ENCODE measurements at places on chromosomes 16 and 17.
A peak's percentile ranks its signal among the peaks of the same experiment; 100 is the strongest.

- DNase-seq: no peak
These were observed 50.1 kb upstream of the JPH3 start for GRCh38 chr16:87552072-87552718.

- DNase-seq: no peak
These were observed 23.5 kb downstream of the TRIM25 start for GRCh38 chr17:56890390-56890789.

GRCh38 chr17:8141741-8142140 is 10.5 kb downstream of the PER1 start:
- DNase-seq: no peak

DNA sequence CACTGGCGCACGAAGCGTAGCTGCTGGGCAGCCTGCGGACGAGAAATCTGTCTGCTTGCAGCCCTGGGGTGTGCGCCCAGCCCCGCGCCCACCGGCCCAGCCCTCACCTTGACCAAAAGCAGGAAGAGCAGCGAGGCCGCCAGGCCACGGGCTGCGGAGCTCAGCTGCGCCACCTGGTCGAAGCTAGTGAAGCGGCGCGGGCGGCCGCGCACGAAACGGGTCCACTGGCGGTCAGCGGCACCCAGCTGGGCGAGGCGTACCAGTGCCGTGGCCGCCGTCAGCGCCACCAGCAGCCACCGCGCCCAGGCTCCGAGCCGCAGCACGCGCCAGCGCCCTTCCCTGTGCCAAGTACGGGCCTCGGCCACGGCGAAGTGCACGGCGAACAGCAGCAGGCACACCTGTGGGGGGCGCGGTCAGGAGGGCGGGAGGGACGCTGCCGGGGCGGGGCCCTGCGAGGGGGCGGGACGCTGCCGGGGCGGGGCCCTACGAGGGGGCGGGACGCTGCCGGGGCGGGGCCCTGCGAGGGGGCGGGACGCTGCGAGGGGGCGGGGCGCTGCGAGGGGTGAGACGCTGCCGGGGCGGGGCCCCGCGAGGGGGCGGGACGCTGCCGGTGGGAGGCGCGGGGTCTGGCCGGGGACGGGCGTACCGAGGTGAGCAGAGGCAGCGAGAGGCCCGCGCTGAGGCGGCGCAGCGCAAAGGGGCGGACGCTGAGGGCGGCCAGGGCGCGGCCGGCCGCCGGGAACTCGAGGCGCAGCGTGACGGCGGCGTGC is 43.2 kb downstream of the TSC2 start:
- no peak for DNase-seq

- DNase-seq: no peak
These were observed 31.9 kb downstream of the PDIA2 start for GRCh38 chr16:314795-315299.

GRCh38 chr17:82835766-82836512 is 3.9 kb downstream of the ZNF750 start:
- DNase-seq: no peak

- peak; percentile 24 for DNase-seq
These were observed 152.4 kb downstream of the ABCC12 start for GRCh38 chr16:48003206-48003907.

- no peak for DNase-seq
These were observed 2.0 kb upstream of the PSMB3 start for GRCh38 chr17:38750312-38751121.

DNA sequence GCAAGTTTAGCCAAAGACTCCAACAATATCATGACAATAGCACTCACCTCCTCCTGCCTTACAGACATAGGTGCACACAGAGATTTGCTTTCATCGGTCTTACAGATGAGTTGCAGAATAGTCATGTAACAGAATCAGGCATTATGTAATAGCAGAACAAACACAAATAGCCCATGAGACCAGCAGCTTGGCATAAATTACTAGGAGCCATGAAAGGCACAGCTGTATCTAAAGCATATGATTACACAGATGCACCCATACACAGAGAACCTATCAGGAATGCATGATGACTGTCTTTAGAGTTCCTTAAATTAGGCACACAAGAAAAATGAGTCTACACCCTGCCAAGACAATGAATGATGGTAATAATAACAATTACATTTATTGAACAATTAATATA is 342.0 kb upstream of the XYLT1 start:
- DNase-seq: no peak

- DNase-seq: no peak
These were observed 1.0 kb downstream of the LYRM1 start for GRCh38 chr16:20901436-20902112.

- no peak for DNase-seq
These were observed 14.2 kb upstream of the MARCHF10 start for GRCh38 chr17:62822080-62822904.

- DNase-seq: no peak
These were observed 2.6 kb upstream of the KRT36 start for GRCh38 chr17:41492351-41492750.

DNA sequence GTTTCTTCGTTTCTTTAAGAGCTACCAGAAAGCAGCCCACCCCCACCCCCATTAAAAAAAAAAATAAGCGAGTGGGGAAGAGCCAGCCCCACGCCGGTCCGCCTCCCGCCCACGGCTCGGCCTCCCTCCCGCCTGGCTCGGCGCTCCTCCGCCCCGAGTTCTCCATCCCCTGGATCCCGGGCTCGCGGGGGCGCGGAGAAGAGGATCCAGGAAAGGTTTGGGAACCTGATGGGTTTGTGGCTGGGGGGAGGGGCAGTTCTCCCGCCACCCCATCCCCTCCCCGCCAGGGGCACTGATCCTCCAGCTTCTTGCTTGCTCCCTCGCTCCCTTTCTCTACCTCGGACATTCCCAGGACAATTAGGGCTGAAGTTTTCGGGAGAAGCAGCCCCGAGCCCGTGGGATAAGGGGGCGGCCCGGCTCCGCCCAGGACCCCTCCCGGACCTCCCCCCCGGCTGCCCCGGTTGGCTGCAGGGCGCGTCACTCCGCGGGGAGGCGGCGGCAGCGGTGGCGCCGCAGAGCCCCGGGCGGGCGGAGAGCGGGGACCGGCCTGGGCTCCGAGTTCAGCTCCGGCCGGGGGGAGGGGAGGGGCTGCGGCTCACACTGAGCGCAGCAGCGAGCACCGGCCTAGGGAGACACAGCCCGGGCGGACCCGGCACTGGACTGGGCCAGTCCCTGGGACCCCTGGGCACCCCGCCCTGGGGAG is 1.0 kb upstream of the SALL1 start:
- no peak for DNase-seq

GRCh38 chr17:59355702-59356325 is 24.4 kb downstream of the YPEL2 start:
- DNase-seq: no peak

DNA sequence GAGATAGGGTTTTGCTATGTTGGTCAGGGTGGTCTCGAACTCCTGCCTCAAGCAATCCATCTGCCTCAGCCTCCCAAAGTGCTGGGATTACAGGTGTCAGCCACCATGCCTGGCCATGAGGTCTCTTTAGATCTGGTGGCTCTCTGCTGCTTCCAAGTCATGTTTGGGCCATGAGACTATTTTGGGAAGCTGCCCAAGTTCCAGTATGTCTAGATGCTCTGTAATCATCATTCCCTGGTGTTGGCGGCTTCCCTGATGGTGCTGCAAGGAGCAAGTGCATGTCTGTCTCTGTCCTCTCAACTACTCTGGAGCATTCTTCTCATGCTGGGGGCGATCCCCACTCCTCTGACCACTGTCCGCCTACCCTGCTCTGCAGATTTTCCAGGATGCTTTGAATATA is 6.4 kb upstream of the ODF4 start:
- DNase-seq: no peak

DNA sequence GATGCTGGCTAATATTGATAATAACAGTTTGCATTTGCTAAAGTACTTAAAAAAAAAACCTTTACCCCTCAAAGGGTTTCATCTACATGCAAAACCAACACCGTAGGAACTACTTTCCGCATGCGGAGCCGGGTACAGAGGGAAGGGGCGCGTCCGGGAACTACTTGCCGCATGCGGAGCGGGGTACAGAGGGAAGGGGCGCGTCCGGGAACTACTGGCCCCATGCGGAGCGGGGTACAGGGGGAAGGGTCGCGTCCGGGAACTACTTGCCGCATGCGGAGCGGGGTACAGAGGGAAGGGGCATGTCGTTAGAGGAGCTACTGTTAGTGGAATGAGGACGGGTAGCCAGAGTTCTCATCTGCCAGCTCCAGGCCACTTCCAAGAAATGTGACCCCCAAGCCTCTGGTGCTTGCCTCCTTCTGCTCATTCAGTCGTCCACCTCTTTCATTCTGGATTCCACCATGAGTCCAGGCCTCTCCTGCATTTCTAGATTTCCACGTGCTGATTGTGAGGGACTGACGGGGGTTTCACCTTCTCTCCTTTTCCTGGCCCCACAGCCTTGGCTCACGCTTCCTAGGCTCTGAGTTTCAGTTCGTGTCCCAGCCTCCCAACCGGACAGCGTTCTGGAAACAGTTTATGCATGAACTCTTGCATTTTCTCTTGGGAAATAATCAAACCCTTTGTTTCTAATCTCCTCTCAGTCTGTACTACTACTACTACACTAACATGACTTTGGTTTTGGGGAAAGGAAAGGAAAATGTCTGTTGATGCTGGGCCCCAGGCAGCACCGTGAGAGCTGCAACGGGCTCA is 26.9 kb downstream of the MINK1 start:
- DNase-seq: no peak

Data from stromal cell of bone marrow (primary cell).